ENCODE measurements at places on chromosomes 5 and 9. TPM values are rescaled to one million over a fixed set of nuclear protein-coding genes. Genes with fewer than 3 reads are reported as not detected.

SPRY4 gene
- total RNA-seq, result 18.1 TPM

PAEP gene
- total RNA-seq, result not detected

EGFLAM gene
- total RNA-seq, result 7.6 TPM

SEMA4D gene
- total RNA-seq, result 6.2 TPM

SLC24A2 gene
- under 0.01 TPM for total RNA-seq

TCERG1 gene
- total RNA-seq, result 29.2 TPM

SPINK4 gene
- not detected for total RNA-seq

C9orf50 gene
- 0.27 TPM for total RNA-seq

GCNT4 gene
- total RNA-seq, result 14.3 TPM

IL4 gene
- not detected for total RNA-seq

GABRG2 gene
- 0.27 TPM for total RNA-seq

PRRX2 gene
- total RNA-seq, result 12.1 TPM

GARIN3 gene
- not detected for total RNA-seq

PFN3 gene
- total RNA-seq, result not detected

DNA sequence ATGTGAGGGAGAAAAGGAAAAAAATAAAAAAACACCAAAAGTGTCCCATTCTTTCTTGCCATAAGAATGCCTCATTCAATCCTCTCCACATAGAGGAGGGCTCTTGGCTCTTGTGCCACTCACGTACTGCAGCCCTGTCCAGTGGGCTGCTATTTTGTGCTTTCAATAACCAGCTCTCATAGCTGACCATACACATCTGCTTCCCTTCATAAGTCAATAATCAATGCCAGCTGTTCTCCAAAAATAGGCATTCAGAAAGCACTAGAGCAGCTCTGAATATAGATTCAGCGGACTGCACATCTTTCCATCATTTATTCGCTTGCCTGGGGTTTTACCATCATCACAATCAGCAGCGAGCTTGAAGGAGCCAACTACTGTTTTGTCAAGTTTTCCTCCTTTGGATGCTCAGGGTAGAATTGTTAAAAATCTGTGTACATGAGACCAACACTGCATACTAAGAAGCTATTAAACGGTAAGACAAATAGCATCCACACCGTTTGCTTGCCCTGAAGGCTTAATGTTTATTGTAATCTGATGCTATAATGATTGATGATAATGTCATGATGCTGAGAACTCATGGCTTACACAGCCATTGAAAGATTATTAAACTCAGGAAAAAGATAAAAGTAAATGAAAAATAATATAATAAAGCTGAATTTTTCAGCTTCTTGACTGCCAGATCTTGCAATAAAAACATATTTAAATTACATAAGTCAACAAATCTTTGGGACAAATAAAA is 80.0 kb downstream of the OXCT1 start:
- H3K4me1 ChIP-seq, result peaks cover 6% of the 10 kb centered on the region
- H3K4me3 ChIP-seq, result no peak overlapping the region
- H3K27ac ChIP-seq, result no peak overlapping the region
- no peaks in the 10 kb centered on the region for H3K36me3 ChIP-seq
- no peak for ATAC-seq

DNA sequence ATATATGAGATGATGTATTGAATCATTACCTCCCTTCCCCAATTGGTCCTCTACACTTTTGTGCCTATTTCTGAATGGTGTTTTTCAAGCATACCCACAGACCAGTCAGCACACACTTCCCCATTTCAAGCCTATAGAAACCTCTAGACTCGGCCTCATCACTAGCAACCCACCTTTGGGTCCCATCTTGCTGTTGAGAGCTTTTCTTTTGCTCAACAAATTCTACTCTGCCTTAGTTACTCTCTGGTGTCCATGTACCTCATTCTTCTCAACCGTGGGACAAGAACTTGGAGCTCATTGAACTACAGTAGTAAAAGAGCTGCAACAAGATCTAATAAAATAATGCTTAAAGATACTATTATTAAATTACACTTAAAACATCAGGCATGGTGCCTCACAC is 49.0 kb upstream of the KDM4C start:
- no peaks in the 10 kb centered on the region for H3K27me3 ChIP-seq
- no peak overlapping the region for H3K4me3 ChIP-seq
- H3K4me1 ChIP-seq, result no peaks in the 10 kb centered on the region
- no peak for ATAC-seq
- H3K27ac ChIP-seq, result no peak overlapping the region

GRCh38 chr5:6674421-6674820 is 38.8 kb upstream of the TENT4A start:
- H3K36me3 ChIP-seq, result peaks cover 19% of the 10 kb centered on the region
- no peaks in the 10 kb centered on the region for H3K27me3 ChIP-seq
- no peak for ATAC-seq
- H3K27ac ChIP-seq, result no peak overlapping the region
- H3K4me3 ChIP-seq, result no peak overlapping the region

DNA sequence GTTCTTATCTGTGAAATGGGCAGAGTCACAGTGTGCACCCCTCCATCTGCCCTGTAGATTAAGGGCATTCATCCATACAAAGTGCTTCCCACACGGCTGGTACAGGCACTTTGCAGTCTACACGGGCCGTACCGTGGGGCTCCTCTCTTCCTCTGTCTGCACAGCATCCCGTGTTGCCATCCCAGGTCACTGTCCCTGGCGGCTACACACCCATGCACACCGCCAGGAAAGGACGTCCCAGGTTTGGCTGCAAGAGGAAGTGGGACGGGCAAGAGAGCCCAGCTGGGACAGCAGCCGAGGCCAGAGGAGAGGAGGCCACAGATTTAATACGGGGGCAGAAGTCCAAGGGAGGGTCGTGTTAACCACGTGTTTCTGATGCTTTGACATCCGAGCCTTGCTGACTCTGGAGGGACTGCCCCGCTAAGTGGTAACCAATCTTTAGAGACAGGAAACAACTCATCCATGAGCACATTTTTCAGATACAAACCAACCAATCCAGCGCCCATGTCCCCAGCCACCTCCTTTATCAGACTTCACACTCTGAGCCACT is 120.0 kb downstream of the ZNF354C start:
- H3K36me3 ChIP-seq, result no peaks in the 10 kb centered on the region
- H3K4me3 ChIP-seq, result no peak overlapping the region
- H3K4me1 ChIP-seq, result no peaks in the 10 kb centered on the region
- peaks cover 27% of the 10 kb centered on the region for H3K27me3 ChIP-seq

DNA sequence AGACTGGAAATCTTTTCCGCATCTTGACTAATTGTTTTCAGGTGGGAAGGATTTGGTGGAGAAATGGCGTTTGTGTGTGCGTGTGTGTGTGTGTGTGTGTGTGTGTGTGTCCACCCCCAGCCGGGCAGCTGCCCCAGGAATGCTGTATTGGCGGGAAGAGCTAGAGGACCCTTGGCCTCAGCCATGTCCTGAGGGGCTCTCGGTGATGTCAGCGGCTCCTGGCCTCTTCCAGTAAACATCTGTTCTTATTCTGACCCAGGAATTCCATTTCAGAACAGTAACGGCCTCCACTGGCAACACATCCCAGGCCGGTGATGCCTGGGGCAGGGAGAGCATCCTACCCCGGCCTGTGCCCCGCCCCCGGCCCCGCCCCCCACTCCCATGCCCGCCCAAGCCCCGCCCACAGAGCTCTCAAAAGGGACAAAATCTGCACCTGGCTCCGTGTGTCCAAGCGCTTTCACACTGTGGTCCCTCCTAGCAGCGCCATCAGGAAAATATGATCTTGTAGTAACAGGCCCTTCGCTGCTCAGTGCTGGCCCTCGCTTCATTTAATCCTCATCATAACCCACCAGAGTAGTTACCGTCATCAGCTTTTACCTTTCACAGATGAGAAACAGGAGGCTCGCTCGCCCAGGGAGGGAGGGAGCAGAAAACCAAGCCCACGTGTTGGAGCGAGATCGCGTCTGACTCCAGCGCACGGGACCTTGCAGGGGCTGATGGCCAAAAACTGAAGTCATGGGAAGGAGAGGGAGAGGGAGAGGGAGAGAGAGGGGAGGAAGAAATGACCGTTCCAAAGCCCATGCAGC is 18.9 kb downstream of the ADAMTS2 start:
- peak; percentile 92 for ATAC-seq
- peaks cover 26% of the 10 kb centered on the region for H3K27me3 ChIP-seq
- H3K4me1 ChIP-seq, result peaks cover 15% of the 10 kb centered on the region

DNA sequence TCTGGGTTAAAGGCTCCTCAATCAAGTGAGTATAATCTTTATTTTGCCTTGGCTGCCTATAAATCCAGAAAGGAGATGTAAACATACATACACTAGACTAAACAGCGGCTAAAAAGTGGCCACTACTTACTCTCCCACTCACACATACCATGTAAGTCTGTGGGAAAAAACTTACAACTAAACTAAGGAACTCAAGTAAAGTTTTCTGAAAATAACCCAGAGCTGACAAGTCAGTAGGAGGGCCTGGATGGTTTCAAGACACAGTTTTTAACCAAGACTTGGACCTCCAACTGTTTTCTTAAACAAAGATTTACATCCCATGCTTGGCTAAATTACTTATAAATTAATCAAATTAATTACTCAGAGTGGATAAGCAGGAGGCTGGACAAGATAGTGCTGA is 64.5 kb downstream of the CEP120 start:
- H3K36me3 ChIP-seq, result no peaks in the 10 kb centered on the region
- H3K4me1 ChIP-seq, result peaks cover 3% of the 10 kb centered on the region
- H3K27ac ChIP-seq, result peak overlapping the region; percentile 13
- ATAC-seq, result peak; percentile 28
- no peak overlapping the region for H3K4me3 ChIP-seq

DNA sequence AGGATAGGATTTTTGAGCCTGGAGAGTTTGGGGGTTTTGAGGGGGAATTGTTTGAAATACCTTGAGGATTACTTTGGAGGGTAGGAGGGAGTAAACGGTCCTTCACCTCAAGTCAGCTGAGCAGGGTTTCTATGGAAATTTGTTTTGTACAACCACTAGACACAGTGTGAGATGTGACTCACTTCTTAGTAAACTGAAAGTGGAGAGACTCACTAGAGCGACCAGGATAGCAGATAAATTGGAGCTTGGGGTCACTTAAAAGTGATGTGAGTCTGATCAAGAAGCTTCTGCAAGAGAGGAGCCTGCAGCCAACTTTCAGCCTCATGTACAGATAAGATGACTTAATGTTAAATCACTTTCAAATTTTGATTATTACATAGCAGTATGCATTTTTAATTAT is 1945.9 kb upstream of the NUDT12 start:
- no peaks in the 10 kb centered on the region for H3K36me3 ChIP-seq
- no peak overlapping the region for H3K27ac ChIP-seq
- no peaks in the 10 kb centered on the region for H3K27me3 ChIP-seq
- ATAC-seq, result no peak

- no peak overlapping the region for H3K4me3 ChIP-seq
- no peak for ATAC-seq
- no peaks in the 10 kb centered on the region for H3K4me1 ChIP-seq
- no peak overlapping the region for H3K27ac ChIP-seq
- H3K27me3 ChIP-seq, result no peaks in the 10 kb centered on the region
- H3K36me3 ChIP-seq, result no peaks in the 10 kb centered on the region
Measured at GRCh38 chr5:91534332-91534731, 151.2 kb upstream of the ARRDC3 start.

- no peak overlapping the region for H3K4me3 ChIP-seq
- H3K27me3 ChIP-seq, result no peaks in the 10 kb centered on the region
- H3K4me1 ChIP-seq, result no peaks in the 10 kb centered on the region
- H3K27ac ChIP-seq, result peak overlapping the region; percentile 1
- H3K36me3 ChIP-seq, result no peaks in the 10 kb centered on the region
Measured at GRCh38 chr9:68562461-68562860, 21.8 kb upstream of the TMEM252 start.

- no peak overlapping the region for H3K27ac ChIP-seq
- no peak overlapping the region for H3K4me3 ChIP-seq
- peaks cover 77% of the 10 kb centered on the region for H3K4me1 ChIP-seq
- no peaks in the 10 kb centered on the region for H3K27me3 ChIP-seq
- ATAC-seq, result no peak
Measured at GRCh38 chr9:121189660-121190059, 12.0 kb downstream of the RAB14 start.

DNA sequence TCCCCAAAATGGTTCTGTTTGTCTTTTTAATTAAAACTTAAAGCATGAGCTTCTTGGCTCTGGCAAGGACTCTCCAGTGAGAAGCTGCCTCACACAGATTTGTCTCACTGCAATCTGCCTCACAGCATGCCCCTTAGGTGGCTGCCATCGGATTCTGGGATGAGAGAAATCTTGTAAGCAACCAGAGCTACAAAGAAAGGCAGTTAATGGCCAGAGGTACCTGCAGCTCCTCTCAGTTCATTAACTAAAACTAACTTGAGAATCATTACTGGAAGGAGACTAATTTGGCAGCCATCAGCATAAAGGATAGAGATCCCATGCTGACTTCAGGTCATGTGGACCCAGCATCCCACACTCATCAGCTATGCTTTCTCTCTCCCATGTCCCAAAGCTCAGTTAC is 220.6 kb upstream of the DMAC1 start:
- H3K27ac ChIP-seq, result no peak overlapping the region
- no peak overlapping the region for H3K4me3 ChIP-seq
- no peak for ATAC-seq
- no peaks in the 10 kb centered on the region for H3K4me1 ChIP-seq
- no peaks in the 10 kb centered on the region for H3K36me3 ChIP-seq

- no peaks in the 10 kb centered on the region for H3K27me3 ChIP-seq
- no peaks in the 10 kb centered on the region for H3K4me1 ChIP-seq
- H3K27ac ChIP-seq, result no peak overlapping the region
Measured at GRCh38 chr5:74272831-74273451, 367.6 kb downstream of the ENC1 start.

GRCh38 chr5:95620870-95621838 is 1.3 kb downstream of the GPR150 start:
- H3K36me3 ChIP-seq, result no peaks in the 10 kb centered on the region
- H3K4me1 ChIP-seq, result no peaks in the 10 kb centered on the region

- no peak overlapping the region for H3K4me3 ChIP-seq
- H3K27me3 ChIP-seq, result peaks cover 40% of the 10 kb centered on the region
- no peak for ATAC-seq
- no peaks in the 10 kb centered on the region for H3K36me3 ChIP-seq
- H3K4me1 ChIP-seq, result no peaks in the 10 kb centered on the region
Measured at GRCh38 chr5:32713770-32714381, 2.8 kb downstream of the NPR3 start.

GRCh38 chr9:16213781-16214515 is 656.5 kb downstream of the BNC2 start:
- H3K36me3 ChIP-seq, result no peaks in the 10 kb centered on the region
- ATAC-seq, result peak; percentile 87
- no peak overlapping the region for H3K4me3 ChIP-seq
- H3K4me1 ChIP-seq, result peaks cover 11% of the 10 kb centered on the region
- peak overlapping the region; percentile 42 for H3K27ac ChIP-seq
- no peaks in the 10 kb centered on the region for H3K27me3 ChIP-seq

DNA sequence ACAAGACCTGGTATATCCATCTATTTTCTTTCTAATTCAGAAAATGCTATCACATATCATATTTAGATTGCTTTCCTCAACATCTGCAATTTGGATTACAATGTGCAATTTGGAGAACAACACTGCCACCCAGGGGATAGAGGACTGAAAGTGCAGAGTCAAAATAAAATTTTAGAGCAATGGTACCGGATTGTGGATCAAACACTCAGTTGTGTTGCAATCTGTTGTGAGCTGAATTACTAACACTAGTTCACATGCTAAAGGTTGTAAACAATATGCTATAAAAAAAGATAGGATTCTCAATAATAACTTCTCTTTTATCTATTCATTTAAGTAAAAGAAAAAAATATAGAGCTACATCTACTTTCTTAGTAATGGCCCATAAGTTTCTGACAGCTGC is 11.9 kb upstream of the SRFBP1 start:
- H3K27ac ChIP-seq, result no peak overlapping the region
- H3K36me3 ChIP-seq, result no peaks in the 10 kb centered on the region
- H3K4me3 ChIP-seq, result no peak overlapping the region
- no peaks in the 10 kb centered on the region for H3K4me1 ChIP-seq
- no peaks in the 10 kb centered on the region for H3K27me3 ChIP-seq
- ATAC-seq, result no peak

Measured in gastroesophageal sphincter (tissue), 4 donors.